Stimulated activated CD8-positive, alpha-beta memory T cell treated with anti-CD3 and anti-CD28 coated beads, Interleukin-15, amount 100 ng/mL, for 1 hour (primary cell): ENCODE measurements at places on chromosomes 16 and 17.

GRCh38 chr17:49925921-49926320 is 43.1 kb upstream of the DLX4 start:
- DNase-seq = no peak

DNA sequence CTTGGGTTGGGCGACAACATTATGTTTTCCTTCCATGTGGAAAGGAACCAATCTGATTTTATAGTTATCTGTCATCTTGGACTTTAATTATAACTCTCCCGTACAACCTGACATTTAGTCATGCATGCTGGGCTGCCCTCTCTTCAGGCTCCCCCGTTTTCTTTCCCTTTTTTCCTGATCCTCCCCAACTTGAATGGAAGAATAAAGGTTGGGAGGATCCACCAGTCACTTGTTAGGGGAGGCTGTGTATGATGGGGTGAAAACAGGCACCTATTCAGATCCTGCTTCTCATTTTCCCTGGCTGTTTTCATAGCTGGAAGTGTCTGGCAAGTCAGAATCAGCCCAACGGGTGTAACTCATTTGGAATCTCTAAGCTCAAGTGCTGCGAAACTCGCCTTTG is 267.2 kb upstream of the SALL1 start:
- no peak for DNase-seq

DNA sequence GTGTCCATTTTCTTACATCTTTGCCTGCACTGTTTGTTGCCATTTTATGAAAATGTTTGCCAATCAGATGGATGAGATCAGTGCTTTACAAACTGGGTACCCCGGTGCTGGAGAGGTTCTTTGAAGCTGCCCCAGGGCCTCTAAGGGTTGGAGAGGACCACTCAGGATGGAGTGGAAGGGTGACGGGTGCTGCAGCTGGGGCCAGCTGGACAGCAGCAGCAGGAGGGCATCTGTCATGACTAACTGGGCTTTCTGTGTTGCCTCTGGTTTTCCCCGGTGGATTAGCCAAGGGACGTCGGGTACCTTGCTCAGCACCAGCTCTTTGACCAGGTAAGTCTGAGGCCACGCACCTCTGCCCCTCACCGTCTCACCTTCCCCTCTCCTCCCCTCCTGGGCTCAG is 12.3 kb downstream of the KDM8 start:
- DNase-seq = no peak

DNA sequence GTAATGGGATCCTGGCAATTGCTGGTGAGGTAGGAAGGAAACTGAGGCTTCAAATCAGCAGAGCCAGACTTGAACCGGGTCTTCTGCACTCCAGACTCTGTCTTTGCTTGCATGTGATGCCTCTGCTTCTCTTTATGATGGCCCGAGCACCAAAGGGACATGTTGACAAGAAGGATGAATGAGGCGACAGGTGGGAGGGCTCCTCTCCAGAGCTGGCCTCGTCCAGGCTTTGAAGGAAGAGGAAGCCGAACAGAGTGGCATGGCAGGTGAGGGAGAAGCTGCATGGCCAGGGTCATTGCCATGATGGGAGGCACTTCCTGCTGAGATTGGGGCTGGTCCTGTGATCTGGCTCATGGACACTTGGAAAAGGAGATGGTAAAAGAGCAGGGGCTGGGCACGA is 40.8 kb downstream of the AKAP1 start:
- no peak for DNase-seq

DNA sequence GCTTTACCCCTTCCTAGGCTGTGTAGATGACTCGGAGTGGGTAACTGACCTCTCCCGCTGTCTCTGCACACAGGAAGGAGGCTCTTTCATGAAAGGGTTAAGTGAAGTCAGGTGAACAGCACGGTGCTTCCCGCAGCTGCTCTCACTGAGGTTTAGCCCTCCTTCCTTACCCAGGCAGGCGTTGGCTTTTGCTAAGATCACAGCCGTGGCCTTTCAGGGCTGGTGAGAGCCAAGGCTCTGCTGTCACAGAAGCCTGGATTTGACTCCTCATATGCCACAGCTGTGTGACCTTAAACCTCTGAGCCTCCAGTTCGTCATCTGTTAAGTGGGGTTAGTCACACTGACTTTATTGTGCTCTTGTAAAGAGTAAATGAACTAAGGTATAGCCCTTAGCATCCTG is 90.9 kb upstream of the PLCG2 start:
- DNase-seq = no peak

DNA sequence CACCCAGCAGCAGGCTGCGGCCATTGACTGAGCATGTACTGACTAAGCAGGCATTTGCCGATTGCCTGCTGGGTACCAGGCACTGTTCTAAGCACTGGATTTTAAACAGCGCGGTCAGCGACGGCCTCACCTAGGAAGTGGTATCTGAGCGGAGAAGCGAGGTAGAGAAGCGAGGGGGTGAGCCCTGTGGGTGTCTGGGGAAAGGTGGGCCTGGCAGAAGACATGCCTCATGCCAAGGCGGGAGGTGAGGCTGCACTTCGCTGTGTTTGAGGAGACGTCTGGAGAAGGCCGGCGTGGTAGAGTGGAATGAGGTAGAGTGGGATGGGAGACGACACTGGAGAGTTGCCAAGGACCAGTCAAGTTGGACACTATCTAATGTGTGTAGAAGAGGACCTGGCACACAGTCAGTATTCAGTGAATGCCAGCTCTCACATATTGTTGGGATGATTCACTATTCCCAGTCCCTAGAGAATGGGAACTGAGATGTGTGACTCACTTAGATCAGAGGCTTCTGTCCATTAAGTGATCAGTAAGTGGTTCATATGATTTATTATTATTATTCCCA is 14.4 kb downstream of the SYCE1L start:
- DNase-seq = no peak

DNA sequence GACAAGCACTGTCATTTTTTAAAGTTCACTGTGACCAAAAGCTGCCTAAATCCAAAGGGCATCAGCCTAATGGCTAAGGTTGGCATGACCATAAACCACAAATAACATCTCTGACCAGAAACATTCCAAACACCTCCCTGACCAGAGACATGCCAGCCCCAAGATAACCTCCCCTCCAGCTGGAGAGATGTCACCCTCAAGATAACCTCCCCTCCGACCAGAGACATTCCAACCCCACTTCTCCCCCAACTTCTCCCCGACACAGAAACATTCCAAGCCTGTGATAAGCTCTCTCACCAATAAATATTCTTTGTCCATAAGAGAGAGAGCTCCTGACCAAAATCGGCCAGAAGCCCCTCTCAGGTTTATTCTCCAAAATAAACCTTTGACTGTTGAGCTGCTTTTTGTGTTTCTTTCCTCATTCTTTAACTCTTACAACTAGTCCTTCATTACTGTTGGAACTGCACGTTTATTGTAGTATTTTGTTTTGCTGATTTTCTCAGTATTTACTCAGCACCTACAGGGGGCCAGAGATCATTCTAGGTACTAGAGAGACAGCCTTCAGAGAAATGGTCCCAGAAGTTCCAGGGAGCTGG is 325.6 kb downstream of the SLC39A11 start:
- DNase-seq = no peak

GRCh38 chr16:66342294-66342900 is 24.1 kb upstream of the CDH5 start:
- DNase-seq = no peak

GRCh38 chr17:82890926-82891678 is 51.3 kb upstream of the ZNF750 start:
- DNase-seq = no peak

DNA sequence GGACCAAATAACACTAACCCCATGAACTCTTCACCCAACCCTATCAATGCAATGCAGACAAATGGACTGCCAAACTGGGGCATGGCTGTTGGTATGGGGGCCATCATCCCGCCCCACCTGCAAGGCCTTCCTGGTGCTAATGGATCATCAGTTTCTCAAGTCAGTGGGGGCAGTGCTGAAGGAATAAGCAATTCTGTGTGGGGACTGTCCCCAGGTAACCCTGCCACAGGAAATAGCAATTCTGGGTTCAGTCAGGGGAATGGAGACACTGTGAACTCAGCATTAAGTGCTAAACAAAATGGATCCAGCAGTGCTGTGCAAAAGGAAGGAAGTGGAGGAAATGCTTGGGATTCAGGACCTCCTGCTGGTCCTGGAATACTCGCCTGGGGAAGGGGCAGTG is 78.9 kb downstream of the TMC6 start:
- no peak for DNase-seq

DNA sequence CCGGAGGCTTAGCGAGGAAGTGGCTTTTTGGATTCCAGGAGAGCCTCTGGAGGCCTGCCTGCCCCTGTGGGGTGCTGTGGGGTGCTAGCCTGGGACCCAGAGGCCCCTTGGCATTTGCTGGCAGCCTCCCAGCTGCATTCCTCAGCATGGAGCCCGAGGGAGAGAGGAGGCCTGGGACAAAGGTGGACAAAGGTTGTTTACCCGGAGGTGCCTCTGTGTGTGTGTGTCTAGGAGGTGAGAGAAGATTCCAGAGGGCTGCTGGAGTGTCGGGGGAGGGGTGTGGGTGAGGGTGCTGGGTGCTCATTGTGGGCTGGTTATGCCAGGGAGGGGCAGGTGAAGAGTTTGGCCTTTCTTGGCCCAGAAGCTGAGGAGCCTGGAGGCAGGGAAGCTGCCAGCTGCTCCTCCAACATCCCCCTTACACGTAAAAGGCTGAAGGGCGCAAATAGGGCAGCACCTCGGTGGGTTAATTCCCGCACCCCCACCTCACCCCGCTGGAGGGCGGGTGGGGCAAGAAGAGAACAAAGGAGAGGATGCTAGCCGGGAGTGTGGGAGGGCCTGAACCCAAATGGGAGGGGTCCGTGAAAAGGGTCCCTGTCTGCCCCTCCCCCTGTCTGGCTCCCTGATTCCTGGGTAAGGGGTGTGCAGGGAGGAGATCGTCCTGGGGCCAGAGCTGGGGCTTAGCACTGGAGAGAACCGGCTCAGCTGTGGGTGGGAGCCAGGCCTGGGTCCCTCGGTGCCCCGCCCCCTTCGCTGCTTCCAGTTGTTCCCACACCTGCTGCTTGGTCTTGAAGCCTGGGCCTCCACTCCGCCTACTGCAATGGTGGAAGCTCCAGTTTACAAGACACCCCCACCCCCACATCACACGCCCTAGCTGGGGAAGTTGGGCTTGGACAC is 9.9 kb downstream of the HEXIM2 start:
- DNase-seq = no peak

DNA sequence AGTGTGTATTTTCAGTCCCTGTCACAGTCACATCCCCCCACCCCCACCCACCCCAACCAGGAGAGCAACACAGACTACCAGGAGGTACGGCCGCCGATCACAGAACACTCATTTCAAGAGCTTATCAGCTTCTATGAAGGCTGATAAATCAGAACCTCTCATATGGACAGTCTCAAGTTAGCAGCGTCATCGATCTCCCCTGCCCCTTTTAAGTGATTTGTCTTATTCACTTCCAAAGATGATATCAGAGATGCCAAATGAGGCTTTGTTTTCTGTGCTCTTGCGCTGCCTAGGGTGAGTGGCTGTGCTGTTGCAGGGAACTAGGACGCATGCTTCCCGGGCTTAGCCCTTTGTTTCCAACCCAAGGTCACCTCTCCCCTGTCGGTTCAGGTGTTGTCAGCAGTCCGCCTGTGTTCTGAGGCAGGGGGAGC is 26.8 kb upstream of the PMFBP1 start:
- DNase-seq = no peak

GRCh38 chr17:75512926-75513640 is 2.3 kb downstream of the CASKIN2 start:
- DNase-seq = no peak

DNA sequence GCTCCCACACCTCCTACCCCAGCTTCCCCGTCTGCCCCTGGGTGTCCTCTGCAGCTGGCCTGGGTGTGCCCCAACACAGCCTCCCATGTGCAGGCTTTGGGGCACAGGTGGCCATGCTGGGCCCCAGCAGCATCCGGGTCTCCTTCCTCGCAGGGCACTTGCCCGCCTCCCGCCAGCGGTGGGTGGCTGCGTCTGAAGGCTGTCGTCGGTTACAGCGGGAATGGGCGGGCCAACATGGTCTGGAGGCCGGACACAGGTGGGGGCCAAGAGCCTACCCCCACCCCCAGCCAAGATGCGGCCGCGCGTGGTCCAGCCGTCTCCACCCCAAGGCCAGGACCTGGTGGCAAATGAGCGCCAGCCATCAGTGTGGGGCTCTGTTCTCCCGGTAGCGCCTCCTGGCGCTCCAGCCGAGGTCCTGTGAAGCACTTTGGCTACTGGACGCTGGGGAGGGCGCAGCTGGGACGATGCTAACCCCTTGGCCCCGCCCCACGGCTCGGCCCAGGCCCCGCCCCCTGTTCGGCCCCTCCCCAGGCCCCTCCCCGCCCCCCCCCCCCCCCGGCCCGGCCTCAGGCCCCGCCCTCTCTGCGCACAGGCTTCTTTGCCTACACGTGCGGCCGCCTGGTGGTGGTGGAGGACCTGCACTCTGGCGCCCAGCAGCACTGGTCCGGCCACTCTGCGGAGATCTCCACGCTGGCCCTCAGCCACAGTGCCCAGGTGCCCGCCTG is 7.3 kb upstream of the RHOT2 start:
- no peak for DNase-seq

GRCh38 chr17:78674595-78675315 is 97.6 kb upstream of the DNAH17 start:
- no peak for DNase-seq

DNA sequence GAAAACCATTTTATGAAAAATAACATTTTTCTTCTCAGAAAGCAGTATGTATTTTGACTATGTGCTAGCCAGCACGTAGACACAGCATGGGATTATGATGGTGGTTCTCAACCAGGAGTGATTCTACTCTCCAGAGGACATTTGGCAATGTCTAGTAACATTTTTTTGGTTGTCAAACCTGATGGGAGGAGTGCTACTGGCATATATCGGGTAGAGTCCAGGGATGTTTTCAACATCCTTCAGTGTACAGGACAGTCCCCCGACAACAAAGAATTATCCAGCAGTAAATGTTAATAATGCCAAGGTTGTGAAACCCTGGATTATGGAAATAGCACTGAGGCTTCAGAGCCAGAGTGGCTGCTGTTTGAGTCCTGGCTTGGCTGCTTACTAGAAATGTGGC is 27.7 kb downstream of the AP2B1 start:
- DNase-seq = no peak

DNA sequence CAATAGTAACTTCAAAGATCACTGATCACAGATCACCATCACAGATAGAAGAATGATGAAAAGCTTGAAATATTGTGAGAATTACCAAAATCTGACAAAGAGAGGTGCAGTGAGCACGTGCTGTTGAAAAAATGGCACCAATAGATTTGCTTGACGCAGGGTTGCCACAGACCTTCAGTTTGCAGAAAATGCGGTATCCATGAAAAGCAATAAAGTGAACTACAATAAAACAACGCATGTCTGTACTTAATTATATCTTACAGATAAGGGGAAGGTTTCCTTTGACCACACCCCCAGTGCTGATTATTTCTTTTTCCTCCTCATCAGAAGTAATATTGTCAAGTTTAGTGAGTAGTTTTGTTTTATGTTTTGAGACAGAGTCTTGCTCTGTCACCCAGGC is 21.1 kb upstream of the PYDC1 start:
- DNase-seq = no peak

GRCh38 chr17:67576471-67577115 is 141.1 kb upstream of the NOL11 start:
- no peak for DNase-seq

GRCh38 chr17:29016345-29017210 is 10.7 kb upstream of the SEZ6 start:
- DNase-seq = no peak
